ENCODE measurements at places on chromosomes 16 and 17. TPM values are rescaled to one million over a fixed set of nuclear protein-coding genes. Genes with fewer than 3 reads are reported as not detected.
A peak's percentile ranks its signal among the peaks of the same experiment; 100 is the strongest.

DNA sequence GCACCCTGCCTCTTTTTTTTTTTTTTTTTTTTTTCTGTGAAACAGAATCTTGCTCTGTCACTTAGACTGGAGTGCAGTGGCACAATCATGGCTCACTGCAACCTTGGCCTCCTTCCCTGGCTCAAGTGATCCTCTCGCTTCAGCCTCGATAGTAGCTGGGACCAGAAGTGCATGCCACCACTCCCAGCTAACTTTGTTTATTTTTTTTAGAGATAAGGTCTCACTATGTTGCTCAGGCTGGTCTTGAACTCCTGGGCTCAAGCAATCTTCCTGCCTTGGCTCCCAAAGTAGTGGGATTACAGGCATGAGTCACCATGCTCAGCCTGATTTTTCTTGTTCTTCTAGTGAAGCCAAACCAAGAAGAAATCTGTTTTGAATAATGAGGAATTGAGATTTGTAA lies 25.0 kb downstream of the CDK12 start:
- peaks cover 27% of the 10 kb centered on the region for H3K36me3 ChIP-seq
- H3K27ac ChIP-seq: no peak overlapping the region

- H3K36me3 ChIP-seq: no peaks in the 10 kb centered on the region
- no peak for DNase-seq
- H3K4me1 ChIP-seq: peaks cover 4% of the 10 kb centered on the region
- H3K4me3 ChIP-seq: no peak overlapping the region
- H3K27ac ChIP-seq: no peak overlapping the region
- no peaks in the 10 kb centered on the region for H3K27me3 ChIP-seq
Observed at GRCh38 chr17:28030386-28030785, 12.1 kb upstream of the NLK start.

DNA sequence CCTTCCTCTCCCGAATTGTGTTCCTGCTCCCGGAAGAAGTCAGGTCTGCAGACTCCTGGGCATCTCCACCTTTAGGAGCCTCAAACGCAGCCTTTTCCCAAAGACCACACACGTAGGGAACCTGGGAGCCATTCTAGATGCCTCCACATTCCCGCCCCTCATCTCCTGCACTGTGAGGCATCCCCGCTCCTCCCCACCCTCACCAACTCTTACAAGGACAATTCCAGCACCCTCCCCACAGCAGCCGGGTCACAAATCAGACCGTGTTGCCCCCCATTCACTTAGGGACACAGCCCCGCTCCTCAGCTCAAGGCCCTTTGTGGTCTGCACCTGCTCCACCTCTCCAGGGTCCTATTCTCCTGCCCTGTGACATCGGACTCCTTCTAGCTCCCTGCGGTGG lies 49.6 kb downstream of the ABR start:
- peaks cover 6% of the 10 kb centered on the region for H3K36me3 ChIP-seq
- no peaks in the 10 kb centered on the region for H3K27me3 ChIP-seq
- no peak overlapping the region for H3K27ac ChIP-seq
- no peak overlapping the region for H3K4me3 ChIP-seq

GRCh38 chr17:14304222-14304772 lies 3.4 kb downstream of the HS3ST3B1 start:
- no peak for DNase-seq
- H3K4me3 ChIP-seq: peak overlapping the region; percentile 76
- no peaks in the 10 kb centered on the region for H3K36me3 ChIP-seq

GRCh38 chr16:12202486-12202885 lies 226.0 kb downstream of the SNX29 start:
- H3K4me3 ChIP-seq: no peak overlapping the region
- H3K36me3 ChIP-seq: peaks cover 6% of the 10 kb centered on the region
- H3K27me3 ChIP-seq: no peaks in the 10 kb centered on the region
- H3K27ac ChIP-seq: no peak overlapping the region
- no peaks in the 10 kb centered on the region for H3K4me1 ChIP-seq
- DNase-seq: no peak

GRCh38 chr16:1991948-1992703 lies 2.4 kb downstream of the SYNGR3 start:
- peak; percentile 95 for DNase-seq
- peak overlapping the region; percentile 66 for H3K4me3 ChIP-seq
- H3K4me1 ChIP-seq: peaks cover 31% of the 10 kb centered on the region
- H3K36me3 ChIP-seq: peaks cover 8% of the 10 kb centered on the region
- peak overlapping the region; percentile 40 for H3K27ac ChIP-seq

DNA sequence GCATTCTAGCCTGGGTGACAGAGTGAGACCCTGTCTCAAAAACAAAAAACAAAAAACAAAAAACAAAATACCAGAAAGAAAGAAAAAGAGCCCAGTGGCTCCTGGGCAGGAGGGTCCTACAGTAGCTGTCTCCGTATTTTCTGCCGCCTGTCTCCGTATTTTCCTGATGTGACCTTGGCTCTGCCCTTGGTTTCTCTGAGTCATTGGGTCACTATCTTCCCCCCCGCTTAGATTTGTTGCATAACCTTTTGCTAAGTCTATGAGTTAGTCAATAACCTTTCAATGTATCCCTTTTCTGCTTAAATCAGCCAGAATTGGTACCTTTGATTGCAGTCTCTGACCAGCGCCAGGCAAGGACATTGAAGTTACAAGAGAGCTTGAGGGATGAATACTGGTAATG lies 36.9 kb downstream of the MIS12 start:
- no peak overlapping the region for H3K27ac ChIP-seq
- no peaks in the 10 kb centered on the region for H3K27me3 ChIP-seq
- DNase-seq: no peak

GRCh38 chr16:82730901-82731300 lies 104.1 kb downstream of the CDH13 start:
- H3K27ac ChIP-seq: peak overlapping the region; percentile 89
- no peak for DNase-seq
- H3K4me1 ChIP-seq: peaks cover 53% of the 10 kb centered on the region
- no peak overlapping the region for H3K4me3 ChIP-seq
- no peaks in the 10 kb centered on the region for H3K27me3 ChIP-seq
- H3K36me3 ChIP-seq: peaks cover 10% of the 10 kb centered on the region

- no peak overlapping the region for H3K4me3 ChIP-seq
- no peaks in the 10 kb centered on the region for H3K27me3 ChIP-seq
- peak overlapping the region; percentile 80 for H3K27ac ChIP-seq
Observed at GRCh38 chr16:83959656-83960434, 6.8 kb downstream of the OSGIN1 start.

DNA sequence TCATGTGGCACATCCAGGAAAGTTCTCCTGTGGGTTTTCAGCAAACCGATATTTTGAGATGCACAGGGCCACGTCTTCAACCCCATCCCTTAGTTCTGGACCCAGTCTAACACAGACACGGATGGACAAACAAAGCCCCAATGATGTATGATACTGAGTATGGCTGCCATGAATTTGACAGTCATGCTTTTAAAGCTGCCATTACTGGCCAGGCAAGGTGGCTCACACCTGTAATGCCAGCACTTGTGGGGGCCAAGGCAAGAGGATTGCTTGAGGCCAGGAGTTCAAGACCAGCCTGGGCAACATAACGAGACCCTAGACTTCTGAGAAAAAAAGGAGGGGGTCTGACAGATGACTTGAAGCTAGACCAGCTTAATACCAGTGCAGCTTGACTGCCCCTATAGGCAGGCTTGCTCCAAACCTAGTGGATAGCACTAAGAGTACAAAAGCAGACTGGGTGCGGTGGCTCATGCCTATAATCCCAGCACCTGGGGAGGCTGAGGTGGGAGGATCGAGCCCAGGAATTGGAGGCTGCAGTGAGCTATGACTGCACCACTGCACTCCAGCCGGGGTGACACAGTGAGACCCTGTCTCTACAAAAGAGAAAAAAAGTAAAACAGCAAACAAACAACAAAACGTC lies 10.8 kb upstream of the ZNF629 start:
- H3K27ac ChIP-seq: peak overlapping the region; percentile 16
- DNase-seq: no peak
- H3K4me3 ChIP-seq: no peak overlapping the region
- H3K4me1 ChIP-seq: no peaks in the 10 kb centered on the region

- DNase-seq: no peak
- no peak overlapping the region for H3K27ac ChIP-seq
- H3K4me1 ChIP-seq: peaks cover 7% of the 10 kb centered on the region
- H3K4me3 ChIP-seq: no peak overlapping the region
- no peaks in the 10 kb centered on the region for H3K36me3 ChIP-seq
Observed at GRCh38 chr17:41301204-41301790, 1.4 kb downstream of the KRTAP29-1 start.

GRCh38 chr16:22030087-22030812 lies 22.3 kb downstream of the MOSMO start:
- H3K27me3 ChIP-seq: no peaks in the 10 kb centered on the region
- H3K4me3 ChIP-seq: no peak overlapping the region
- H3K27ac ChIP-seq: no peak overlapping the region
- no peak for DNase-seq

DNA sequence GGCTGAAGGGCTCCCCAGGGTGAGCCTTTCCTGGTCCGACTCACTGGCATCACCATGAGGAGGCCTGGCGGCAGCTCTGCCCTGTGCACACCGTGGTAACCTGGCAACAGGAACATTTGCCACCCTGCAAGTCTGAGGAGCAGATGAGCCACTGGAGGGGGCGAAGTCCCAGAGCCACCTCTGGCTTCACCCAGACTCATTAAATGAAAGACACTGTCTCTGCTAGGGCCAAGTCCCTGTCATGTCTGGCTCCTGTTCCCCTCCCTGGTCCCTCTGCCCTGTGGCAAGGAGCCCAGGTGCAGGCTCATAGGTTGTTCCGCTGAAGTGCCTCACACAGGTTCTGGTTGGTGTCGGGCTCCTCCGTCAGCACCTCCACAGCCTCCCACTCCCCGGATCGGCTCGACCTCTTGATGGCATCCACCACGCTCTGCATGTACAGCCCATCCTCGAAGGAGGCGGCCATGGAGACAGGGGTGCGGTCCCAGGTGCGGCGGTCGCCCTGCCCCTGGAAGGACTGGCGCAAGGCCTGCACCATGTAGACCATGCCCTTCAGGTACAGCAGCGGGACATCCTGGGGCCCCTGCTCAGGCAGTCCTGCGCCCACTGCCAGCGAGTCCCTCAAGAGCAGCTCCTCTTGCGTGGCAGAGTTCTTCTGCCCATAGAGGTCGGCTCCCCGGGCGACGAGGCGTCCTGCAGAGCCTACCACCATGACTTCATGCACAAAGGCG lies 8.4 kb downstream of the C16orf86 start:
- DNase-seq: no peak
- no peak overlapping the region for H3K4me3 ChIP-seq
- H3K27me3 ChIP-seq: no peaks in the 10 kb centered on the region
- H3K36me3 ChIP-seq: peaks cover 3% of the 10 kb centered on the region
- peaks cover 33% of the 10 kb centered on the region for H3K4me1 ChIP-seq

DNA sequence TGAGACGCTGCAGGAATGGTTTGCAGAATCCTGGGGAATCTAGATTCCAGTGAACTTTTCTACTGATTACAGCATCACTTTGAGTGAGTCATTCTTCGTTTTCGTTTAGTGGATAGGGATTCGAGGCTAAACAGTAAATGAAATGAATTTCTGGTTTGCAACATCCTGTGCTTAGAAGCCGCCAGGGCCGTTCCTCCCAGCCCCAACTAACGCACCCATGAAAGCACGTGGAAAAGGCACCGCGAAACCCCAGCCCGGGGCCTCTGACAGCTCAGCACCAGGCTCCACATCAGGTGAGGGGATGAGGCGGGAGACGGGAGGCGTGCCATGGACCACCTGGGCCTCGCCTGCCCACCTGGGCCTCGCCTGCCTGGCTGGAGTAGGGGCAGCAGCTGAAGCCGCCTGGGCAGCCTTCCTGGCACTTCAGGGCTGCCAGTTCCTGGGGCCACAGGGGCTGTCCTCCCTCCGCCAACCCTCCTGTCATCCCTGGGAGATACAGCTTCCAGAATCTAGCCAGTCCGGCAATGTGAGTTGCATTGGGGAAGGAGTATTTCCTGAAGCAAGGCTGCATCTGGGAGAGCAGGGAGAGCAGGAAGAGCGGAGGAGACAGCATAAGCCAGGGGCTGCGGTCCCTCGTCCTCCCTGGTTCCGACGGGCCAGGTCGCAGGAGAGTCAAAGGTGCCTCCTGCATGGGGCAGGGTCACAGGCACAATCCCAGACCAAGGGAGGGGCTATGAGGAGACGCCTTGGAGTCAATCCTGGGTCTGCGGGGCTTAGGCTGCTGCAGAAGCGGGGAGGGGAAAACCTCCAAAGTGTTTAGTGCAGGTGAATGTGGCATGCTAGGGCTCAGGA lies 78.4 kb downstream of the RPH3AL start:
- DNase-seq: no peak
- no peaks in the 10 kb centered on the region for H3K27me3 ChIP-seq
- peaks cover under 1% of the 10 kb centered on the region for H3K4me1 ChIP-seq
- H3K27ac ChIP-seq: no peak overlapping the region

DNA sequence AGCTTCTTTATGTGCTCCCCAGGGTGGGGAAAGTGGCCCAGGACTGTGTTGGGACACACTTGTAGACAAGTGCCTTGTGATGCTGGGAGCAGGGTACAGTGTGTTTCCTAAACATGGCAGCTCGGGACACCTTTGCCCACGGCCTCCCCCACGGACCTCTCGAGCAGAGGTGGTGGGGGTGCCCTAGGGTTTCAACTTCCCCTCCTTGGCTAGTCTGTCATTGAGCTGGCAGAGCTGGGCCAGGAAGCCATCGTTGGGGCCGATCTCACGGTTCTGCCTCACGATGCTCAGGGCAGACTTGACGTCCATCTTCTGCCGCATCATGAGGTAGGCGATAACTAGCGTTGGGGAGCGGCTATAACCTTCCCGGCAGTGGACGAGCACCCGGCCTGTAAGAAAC lies 9.4 kb downstream of the DUSP3 start:
- H3K27ac ChIP-seq: peak overlapping the region; percentile 75
- H3K27me3 ChIP-seq: no peaks in the 10 kb centered on the region
- H3K4me1 ChIP-seq: peaks cover 69% of the 10 kb centered on the region
- H3K36me3 ChIP-seq: peaks cover 68% of the 10 kb centered on the region
- H3K4me3 ChIP-seq: no peak overlapping the region

Gene HOXB9
- total RNA-seq: not detected

Gene SPATA33
- total RNA-seq: 3.6 TPM
